ENCODE measurements at places on chromosomes 12 and 14.

GRCh38 chr12:95723693-95724384 lies 66.7 kb downstream of the NTN4 start:
- no peak for DNase-seq

DNA sequence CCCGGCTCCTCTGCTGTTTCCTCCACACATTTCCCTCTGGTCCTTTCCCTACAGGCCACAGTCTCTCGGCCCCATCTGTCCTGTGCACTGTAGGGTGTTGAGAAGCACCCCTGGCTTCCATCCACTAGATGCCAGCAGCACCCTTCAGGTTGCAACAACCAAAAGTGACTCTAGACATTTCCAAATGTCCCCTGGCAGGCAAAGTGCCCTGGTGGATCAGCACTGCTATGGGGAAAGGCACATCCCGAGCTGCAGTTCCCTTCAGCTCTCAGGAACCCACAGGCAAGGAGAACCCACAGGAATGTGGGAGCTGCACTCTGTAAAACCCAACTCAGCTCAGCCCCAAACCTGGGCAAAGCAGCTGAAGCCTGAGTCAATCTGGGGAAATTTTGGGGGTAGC lies 77.0 kb downstream of the RBM19 start:
- no peak for DNase-seq

DNA sequence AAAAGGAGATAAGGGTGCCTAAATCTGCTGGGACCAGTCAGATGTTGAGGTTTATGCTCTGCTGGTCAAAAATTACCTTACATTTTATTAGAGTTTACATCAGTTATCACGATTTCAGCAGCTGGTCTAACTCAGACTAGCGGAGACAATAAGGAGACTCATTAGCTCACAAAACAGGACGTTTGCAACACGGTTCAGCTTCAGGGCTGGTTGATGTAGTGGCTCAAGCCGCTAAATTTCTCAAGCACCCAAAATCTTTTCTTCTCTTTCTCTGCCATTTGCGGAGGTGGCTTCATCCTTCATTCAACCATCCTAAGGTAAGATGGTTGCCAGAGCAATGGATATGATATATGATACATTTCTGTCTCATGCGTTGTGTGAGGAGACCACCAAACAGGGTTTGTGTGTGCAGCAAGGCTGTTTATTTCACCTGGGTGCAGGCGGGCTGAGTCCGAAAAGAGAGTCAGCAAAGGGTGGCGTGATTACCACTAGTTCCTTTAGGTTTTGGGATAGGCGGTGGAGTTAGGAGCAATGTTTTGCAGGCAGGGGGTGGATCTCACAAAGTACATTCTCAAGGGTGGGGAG lies 30.3 kb upstream of the CLIP1 start:
- no peak for DNase-seq

DNA sequence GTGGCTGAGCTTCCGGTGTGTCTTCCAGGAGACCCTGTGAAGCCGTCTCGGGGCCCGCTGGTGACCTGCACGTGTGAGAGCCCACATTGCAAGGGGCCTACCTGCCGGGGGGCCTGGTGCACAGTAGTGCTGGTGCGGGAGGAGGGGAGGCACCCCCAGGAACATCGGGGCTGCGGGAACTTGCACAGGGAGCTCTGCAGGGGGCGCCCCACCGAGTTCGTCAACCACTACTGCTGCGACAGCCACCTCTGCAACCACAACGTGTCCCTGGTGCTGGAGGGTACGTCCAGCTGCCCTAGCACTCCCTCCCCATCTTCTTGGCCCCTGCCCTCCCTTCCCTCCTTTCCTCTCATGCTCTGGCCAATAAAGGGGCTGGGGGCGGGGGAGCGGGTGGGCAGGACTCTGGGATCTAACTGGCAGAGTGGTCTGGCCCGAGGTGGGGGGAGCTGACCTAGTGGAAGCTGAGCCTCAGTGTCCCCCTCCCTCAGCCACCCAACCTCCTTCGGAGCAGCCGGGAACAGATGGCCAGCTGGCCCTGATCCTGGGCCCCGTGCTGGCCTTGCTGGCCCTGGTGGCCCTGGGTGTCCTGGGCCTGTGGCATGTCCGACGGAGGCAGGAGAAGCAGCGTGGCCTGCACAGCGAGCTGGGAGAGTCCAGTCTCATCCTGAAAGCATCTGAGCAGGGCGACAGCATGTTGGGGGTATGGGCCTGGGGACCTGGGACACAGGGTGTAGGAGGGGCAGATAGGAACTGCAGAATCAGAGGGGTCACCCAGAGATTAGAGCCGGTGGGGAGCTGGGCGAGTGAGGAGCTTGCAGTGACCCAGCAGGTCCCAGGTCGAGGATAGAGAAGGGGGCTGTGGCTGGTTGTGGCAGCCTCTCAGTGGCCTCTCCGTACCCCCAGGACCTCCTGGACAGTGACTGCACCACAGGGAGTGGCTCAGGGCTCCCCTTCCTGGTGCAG lies 6.0 kb downstream of the ACVRL1 start:
- DNase-seq, result no peak

DNA sequence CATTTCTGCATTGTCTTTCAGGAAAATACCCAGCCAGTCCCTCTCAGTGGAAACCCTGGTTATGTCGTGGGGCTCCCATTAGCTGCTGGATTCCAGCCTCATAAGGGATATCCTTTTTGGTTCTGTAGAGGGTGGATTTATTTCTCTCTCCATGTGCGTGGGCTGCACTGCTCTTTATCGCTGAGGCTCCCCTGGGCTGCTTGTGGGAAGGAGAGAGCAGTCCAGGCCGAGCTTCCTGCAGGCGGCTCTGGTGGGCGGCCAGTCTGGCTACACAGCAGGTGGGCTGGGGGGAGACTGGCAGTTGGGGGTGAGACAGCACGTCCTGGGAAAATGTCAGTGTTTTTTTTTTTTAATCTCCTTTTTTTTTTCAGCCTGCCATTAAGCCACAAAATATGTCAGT lies 27.6 kb downstream of the TCTN1 start:
- DNase-seq, result no peak

DNA sequence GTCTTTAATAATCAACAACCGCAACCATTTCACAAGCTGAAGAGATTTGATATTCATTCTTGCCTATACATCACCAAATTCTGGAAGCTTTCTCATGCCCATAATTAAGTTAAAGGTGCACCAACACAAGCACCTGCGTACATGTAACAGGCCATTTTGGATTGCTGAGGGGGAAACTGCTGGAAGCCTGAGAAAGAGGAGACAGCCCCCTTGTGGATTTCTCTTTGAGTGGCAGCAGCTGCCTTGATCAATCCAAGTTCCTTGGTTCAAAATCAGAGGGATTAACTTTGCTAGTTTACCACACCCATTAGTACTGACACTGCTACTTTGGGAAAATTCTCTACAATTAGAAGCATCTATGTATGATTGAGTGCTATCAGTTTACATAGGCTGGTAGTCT lies 321.1 kb downstream of the NOVA1 start:
- DNase-seq, result no peak

GRCh38 chr12:16229676-16230075 lies 47.8 kb downstream of the SLC15A5 start:
- no peak for DNase-seq

GRCh38 chr14:87121716-87122115 lies 871.3 kb downstream of the GALC start:
- DNase-seq, result no peak

DNA sequence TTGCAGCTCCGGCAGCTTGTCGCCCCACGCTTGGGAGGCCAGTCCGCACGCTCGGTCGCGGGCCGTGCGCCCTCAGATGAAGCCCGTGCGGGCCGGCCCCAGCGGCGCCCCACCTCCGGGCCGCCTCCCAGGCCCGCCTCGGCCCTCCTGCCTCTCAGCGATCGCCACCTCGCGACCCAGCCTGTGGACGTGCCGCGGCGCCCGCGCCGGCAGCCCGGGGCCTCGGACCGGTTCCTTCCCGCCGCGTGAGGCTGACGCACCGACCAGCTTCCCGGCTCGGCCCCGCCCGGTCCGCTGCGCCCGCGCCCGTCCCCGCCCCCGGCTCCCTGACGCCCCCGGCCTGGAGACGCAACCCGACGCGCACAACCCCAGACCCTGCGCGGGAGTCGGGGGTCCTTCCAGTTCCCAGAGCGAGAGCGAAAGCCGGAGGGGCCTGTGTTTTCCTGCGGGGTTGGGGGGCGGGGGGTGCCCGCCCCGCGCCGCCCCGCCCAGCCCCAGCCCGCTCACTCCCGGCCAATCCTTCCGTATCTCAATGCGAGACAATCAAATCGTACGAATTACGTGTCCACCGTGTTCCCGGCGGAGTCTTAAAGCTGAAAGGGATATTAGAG lies at the start of gene ERO1A:
TSS of gene ERO1A (minus strand) at position 78 of the 611 bp plus-strand sequence. CDS start at position 1, 77 bp downstream.
- DNase-seq, result peak; percentile 43

GRCh38 chr14:57704763-57705162 lies 161.1 kb downstream of the SLC35F4 start:
- DNase-seq, result no peak

GRCh38 chr14:70908935-70909641 lies 1.8 kb downstream of the PCNX1 start:
- no peak for DNase-seq

DNA sequence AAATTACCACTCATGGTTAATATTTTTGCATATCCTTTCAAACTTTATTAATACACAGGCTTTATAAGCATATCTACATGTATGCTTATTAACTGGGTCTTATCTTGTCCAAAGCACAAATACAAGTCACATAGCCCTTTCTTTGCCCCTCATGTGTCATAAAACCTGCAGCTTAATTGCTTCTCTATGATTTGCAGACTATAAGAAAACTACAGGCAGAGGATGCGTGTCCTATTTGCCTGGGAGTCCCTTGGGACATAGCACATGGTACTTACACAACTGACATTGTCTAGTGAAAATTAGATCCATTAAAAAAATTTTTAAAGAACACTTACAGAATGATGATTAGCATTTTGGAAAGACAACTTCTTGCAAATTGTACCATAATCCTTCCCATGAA lies 190.5 kb upstream of the PLEKHA5 start:
- no peak for DNase-seq

DNA sequence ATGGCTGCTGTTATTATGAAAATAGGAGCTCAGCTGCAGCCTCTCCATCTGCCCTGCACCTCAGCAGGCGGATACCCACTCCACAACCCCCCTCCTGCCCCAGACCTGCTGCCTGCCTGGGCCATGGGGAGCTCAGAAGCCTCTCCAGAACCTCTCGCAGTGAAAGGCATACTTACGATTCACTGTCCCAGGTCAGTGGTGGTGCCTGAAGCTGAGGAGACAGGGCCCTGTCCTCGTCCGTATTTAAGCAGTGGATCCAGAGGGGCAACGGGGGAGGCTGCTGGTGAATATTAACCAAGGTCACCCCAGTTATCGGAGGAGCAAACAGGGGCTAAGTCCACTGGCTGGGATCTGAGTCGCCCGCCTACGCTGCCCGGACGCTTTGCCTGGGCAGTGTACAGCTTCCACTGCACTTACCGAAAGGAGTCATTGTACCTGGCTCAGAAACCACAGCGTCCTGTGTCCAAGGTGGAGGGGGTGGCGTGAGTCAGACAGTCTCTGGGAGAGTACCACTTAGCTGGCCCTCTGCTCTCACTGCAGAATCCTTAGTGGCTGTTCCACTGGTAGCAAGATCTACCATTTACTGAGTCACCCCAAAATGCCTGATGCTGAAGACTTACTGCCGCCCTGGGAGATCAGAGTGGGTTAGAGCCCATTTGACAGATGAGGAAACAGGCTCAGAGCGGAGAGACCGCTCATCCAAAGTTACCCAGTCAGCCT lies at the start of gene SERPINA1:
TSS of gene SERPINA1 (minus strand) at position 219 of the 720 bp plus-strand sequence. CDS start 5,365 bp downstream, outside the sequence.
- DNase-seq, result no peak

DNA sequence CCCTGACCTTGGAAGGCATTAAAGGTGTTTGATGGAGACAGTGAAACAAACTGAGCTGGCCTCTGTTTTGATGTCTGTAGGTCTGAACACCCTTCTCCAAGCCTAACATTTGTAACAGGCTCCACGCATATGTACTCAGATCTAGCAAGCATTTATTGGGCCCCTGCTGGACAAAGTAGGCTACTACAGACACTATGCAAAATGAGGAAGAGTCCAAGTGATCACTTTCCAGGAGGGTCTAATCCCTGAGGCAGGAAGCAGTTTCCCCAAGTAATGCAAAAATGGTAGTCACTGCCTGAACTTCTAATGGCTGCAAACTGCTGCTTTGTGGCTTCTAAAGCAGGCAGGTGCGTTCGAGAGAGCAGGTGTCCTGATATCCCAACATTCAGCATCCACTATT lies 405.8 kb downstream of the MED13L start:
- no peak for DNase-seq

DNA sequence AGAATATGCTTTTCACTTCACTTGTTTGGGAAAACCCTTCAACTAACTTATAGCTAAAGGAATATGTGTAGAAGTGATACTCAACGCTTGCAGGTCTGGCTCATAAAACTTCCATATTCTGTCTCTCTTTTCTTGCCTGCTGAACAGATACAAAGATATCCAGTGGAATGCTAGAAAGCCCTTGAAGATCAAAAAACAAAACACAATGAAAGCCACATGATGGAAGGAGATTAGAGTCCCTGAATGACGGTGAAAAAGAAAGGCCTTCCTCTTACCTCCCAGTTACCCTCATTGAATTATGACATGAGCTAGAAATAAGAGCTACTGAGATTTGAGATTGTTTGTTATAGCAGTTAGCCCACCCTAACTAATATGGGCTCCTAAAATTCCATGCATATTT lies 28.2 kb upstream of the NELL2 start:
- no peak for DNase-seq

DNA sequence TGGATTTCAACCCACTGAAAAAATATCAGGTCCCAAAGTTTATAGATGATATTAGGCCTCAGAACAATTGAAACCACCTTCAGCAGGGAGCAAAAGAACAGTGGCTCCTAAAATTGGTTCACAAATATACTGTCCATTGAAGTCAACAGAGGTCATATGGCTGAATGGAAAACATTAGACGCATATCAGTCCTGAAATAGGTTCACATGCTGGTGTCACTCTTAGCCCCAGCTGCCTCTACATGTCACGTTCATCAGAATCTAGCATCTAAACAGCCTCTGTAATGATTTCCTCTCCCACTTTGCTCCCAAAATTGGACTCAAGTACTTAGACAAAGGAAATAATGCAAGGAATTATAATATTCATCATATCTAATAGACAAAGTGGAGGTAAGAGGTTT lies 8.7 kb downstream of the FLRT2 start:
- DNase-seq, result no peak

GRCh38 chr14:79016828-79017505 lies 846.8 kb downstream of the NRXN3 start:
- DNase-seq, result no peak

- no peak for DNase-seq
These were observed 51.5 kb downstream of the LMNTD1 start for GRCh38 chr12:25501549-25501948.

- DNase-seq, result no peak
These were observed 202.7 kb downstream of the TSPAN9 start for GRCh38 chr12:3279832-3280231.

- no peak for DNase-seq
These were observed 1165.4 kb downstream of the TMEM121 start for GRCh38 chr14:106691601-106692291.

DNA sequence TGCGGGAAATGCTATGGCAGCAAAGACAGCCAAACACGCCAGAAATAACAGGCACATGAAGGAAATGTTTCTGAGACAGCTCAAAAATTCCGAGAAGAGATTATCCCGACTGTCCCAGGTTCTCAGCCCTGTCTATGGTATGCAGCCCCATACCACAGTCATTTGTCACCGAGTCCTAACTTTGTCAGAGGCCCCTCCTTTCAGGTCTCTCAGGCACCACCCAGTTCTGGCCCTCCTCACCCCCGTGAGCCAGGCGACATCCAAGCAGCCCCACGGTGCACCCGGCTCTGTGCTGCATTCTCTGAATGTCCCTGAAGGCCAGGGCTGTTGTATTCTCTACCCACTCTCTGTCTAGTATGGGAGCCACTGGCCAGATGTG lies 24.0 kb downstream of the SSH1 start:
- no peak for DNase-seq

Measured in stimulated activated CD4-positive, alpha-beta T cell treated with anti-CD3 and anti-CD28 coated beads, TNF-alpha, amount 100 ng/mL, for 1 hour (primary cell).